ENCODE measurements at places on chromosomes 7 and 10. TPM values are rescaled to one million over a fixed set of nuclear protein-coding genes. Genes with fewer than 3 reads are reported as not detected.

Gene SPAG6
- total RNA-seq = not detected

Gene UCN3
- not detected for total RNA-seq

Gene PNPLA8
- 17.7 TPM for total RNA-seq

Gene PRPS1L1
- total RNA-seq = not detected

Gene KEL
- not detected for total RNA-seq

Gene PDE6C
- not detected for total RNA-seq

Gene ASAH2B
- 5.0 TPM for total RNA-seq

Gene HIP1
- 14.5 TPM for total RNA-seq

Gene GDF10
- total RNA-seq = not detected

- no peak for DNase-seq
These were observed 16.4 kb downstream of the CUX1 start for GRCh38 chr7:101833799-101834198.

- DNase-seq = peak; percentile 9
These were observed 23.5 kb downstream of the CH25H start for GRCh38 chr10:89183571-89183970.

DNA sequence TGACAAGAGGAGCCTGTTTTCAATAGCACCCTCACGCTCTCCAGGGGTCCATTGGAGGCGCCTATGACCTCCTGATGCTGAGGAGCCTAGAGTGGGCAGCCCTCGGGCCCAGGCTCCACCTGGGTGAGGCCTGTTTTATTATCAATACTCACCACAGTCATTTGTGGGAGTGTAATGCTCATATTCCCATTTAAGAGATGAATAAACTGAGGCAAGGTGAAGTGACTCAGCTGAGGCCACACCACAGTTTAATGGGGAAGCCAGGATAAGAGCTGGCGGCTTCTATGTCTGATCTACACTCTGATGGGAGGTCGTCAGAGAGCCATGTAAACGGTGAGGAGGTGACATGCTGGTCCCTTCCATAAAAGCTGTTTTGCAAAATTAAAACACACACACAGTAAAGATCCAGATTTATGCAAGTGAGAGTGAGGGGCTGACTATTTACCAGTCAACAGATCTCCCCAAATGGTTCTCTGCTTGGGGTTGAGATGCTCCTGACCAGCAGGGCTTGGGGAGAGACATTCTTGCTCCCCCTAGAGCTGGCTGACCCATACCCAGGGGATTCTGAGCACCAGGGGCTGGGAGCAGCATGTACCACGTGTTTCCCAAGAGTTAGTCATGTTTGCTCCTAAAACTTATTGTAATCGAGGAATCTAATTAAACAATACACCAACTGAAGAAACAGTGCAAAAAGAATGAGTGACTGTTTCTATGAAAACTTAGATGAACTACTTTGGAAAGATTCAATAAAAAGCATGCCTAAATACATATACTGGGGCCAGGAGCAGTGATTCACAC, 81.0 kb upstream of the INSIG1 start:
- peak; percentile 4 for DNase-seq

GRCh38 chr10:78327778-78328591, 294.3 kb downstream of the RPS24 start:
- DNase-seq = no peak

- no peak for DNase-seq
These were observed 125.2 kb downstream of the MAD1L1 start for GRCh38 chr7:2107386-2108070.

DNA sequence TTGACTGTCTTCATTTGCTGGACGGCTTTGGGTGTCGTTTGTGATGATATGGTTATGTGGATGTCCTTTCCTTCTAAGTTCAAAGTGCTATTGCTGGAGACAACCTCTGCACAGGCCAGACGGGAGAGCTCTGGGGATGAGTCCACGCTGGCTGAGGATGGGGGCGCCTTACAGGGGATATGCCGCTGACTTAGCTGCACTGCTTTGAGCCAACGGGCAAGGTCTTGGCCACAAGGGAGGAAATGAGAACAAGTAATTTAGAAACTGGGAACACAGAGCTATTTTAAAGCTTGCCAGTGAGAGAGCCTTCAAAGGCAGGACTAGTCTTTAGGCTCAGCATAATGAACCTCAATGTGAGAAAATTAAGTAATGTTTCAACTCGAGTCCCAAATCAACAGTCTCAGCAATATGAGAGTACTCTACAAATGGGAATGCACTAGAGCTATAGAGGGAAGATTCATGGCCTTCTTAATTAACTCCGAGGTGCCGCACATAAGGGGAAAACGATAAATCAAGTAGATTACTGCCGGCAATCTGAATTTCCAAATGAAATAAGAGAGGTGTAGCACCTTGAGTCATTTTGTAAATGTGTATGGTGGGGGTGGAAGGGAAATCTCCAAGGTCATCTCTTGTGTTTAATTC, 209.3 kb downstream of the JAZF1 start:
- no peak for DNase-seq

GRCh38 chr10:2791774-2792443, 275.4 kb upstream of the PFKP start:
- DNase-seq = no peak

GRCh38 chr7:129225206-129225930, 538 bp downstream of the AHCYL2 start:
- DNase-seq = peak; percentile 32

- DNase-seq = no peak
These were observed 3.1 kb upstream of the AIFM2 start for GRCh38 chr10:70135684-70136083.

DNA sequence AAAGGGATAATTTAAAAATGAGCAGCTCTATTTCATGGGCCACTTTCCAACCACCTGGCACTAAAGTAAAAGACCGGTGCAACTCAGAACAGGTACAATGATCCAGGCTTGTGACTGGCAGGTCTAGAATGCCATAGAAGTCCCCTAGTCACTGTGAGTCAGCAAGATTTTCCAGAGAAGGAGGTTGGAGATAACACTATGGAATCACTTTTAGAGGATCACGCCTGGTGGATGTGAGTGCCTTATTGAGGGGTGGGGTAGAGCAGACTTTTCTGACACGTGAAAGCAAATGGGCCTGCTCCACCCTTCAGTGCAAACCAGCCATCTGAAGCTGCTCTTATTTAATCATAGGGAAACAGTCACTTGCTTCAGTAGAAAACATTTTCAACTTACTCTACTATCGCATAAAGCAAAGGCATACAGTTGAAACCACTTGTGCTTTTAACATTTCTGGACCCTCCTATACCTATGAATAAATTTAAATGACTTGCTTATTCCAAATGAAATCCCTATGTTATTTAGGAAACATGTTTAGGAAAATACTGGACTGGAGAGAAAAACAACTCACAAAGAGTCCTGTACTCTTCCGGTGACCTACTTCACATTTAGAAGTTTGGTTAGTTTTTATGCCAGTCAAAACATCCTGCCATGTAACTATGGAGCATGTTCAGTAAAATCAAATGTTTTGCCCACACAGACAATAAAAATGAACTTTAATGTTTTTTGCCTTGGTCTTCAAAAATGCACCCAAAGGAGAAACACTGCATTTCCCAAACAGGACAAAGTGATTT, 21.5 kb upstream of the AKR1C1 start:
- no peak for DNase-seq

- peak; percentile 20 for DNase-seq
These were observed 55.0 kb downstream of the PRTFDC1 start for GRCh38 chr10:24897326-24897926.

DNA sequence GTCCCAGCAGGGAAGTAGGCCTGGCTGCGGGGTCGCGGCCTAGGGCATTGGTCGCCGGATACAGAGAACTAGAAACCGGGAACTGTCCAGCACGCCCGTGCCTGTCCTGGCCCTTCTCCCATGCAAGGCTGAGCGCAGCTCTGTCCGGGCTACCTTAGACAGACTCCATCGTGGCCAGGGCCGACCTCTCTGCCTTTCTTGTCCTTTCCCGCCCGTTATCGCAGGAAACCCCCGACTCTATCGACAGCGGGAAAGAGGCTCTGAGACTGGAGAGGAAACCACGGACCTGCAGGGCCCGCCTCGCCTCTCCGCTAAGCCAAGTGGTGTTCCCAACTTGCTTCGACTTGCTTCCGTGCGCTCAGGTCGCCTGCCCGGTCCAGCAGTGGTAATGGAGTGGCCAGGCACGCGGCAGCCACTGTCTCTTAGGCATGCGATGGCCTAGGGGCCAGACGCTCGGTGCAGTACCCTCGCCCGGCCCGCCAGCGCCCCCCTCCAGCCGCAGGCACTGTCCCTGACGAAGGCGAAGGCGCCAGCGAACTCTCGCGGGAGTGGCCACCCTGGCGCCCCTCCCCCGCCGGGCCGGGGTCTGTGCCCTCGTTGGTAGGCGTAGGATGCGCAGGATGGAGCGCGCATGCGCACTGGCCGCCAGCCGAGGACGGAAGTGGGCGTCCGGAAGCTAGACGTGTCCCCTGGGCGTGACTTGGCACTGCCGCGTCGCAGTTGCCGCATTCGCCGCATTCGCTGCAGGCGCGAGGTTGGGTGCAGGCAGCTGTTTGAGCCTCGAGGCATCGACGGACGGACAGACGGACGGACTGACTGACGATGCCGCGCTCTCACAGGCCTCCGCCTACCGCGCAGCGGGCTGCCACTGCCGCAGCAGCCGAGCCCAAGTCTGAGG, 54.4 kb downstream of the MCMBP start:
- no peak for DNase-seq

- DNase-seq = no peak
These were observed 295.7 kb upstream of the ZMIZ1 start for GRCh38 chr10:78772986-78773530.

DNA sequence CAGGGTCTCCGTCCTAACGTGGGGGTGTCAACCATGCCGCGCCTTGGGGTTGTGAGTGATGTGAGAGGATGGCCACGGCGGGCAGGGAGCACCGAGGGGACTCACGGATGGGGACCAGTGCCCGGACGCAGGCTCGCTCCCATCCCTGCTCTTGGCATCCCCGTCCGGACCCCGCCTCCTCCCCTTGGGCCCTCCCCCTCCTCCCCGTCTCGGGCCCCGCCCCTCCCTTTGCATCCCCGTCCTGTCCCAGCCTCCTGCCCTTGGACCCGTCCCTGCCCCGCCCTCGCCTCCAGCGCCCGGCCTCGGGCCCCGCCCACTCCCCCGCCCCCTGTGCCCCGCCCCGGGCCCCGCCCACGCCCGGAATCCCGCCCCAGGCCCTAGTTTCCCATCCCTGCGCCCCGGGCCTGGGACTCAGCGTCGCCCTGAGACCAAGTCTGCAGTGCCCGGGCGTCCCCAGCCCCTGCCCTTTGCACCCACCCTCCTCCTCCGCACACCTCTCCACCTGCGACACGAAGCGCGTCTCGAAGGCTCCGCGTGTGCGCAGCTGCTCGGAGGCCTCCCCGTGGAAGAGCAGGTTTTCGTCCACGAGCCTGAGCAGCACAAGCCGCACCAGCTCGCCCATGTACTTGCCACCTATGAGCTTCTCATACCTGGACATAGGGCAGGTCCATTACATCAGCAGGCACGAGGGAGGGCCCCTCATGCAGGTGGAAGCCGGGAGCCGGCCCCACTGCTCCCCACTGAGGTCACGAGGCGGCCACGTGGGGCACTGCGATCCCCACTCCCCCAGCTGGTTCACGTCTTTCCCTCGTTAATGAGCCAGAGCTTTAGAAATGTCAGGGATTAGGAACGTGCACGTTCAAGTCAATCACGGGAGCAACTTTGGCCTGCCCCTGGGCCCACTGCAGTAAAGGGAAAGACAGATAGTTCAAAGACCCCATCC, 5.1 kb upstream of the MYL7 start:
- DNase-seq = no peak

DNA sequence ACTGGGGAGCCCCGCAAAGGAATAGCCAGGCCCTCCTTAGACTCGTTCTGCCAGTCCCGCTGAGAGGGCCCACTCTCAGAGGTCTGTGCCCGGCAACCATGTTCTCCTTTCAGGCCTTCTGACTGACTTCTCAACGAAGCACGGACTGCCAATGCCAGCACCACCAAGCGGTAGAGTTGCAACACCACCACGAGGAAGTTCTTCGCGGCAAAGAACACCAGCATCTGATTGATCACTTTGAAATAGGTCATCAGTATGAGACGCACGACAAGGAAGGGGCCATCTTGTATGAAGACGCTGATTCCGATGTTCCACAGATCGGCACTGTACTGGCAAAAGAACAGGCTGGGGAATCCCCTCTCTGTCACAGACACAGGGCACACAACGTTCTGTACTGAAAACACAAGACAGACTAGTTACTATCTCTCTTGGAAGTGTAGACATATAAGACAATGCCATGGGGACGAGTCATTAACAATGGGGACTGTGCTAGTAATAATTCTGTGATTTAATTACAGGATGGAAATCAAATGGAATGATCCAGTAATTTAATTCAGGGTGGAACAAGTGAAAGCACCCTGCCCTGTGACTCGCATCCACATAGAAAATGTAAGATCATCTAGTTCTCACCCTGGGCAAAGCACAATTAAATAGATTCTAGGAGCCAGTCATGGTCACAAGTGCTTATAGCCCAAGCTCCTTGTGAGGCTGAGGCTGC, 42.7 kb downstream of the TMEM26 start:
- DNase-seq = no peak

DNA sequence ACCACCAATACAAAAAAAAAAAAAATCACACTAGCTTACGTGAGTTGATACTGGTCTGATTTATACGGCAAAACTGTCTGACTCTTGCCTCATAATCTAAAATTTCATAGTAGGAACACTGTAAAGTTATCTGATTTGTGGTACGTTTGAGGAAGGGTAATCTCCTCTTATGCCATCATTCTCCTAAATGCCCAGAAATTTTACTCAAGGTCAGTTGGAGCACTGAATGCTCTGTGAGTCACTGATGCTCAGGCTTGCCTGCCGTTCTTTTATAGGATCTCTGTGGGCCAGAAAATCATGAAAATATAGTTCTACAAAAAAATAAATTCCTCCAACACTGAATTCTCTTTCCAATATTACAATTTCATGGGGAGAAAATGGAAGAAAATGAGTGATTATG, 135.7 kb downstream of the PDE1C start:
- no peak for DNase-seq

DNA sequence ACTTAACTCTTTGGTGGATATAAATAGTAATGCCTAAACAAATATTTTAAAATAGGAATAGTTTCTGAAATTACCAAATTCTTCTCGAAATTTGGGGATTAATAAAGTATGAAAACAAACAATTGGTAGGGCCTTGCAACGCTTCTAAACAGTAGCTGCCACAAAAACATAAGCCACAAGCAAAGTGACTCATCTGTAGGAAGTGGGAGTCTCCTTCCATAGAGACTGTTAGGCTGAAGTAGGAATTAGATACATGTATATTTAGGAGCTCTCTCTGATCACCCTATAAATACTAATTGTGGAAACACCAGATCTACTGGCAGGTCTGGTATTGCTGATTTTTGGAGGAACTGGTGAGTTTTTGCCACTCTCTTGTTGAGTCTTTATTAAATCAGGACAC, 5.7 kb upstream of the LMOD2 start:
- no peak for DNase-seq

DNA sequence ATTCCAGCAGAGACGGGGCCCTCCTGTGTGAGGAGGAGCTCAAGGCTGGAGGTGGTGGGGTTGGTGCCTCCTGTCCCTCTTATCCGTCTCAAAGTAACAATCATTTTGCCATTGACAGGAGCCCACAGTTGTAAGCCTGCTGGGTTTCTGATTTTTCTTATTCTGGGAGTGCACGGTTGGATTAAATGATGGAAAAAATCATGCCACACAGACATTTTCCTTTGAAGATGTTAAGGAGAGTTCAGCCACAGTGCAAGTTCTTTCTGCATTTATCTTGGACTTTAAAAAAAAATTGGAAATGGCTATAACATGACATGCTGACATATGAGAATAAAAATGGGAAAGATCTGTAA, 8.4 kb upstream of the LYZL1 start:
- DNase-seq = no peak

All from HFFc6 (cell line).